ENCODE measurements at places on chromosomes 7 and 10. TPM values are rescaled to one million over a fixed set of nuclear protein-coding genes. Genes with fewer than 3 reads are reported as not detected.

GRCh38 chr7:94389381-94389780 is 5.3 kb upstream of the COL1A2 start:
- DNase-seq, result no peak

AKR1C3 gene
- polyA plus RNA-seq, result 11.7 TPM

- no peak for DNase-seq
Observed at GRCh38 chr10:129497013-129497412, 30.0 kb downstream of the MGMT start.

- DNase-seq, result no peak
Observed at GRCh38 chr7:26656735-26657134, 207.7 kb downstream of the SKAP2 start.

- DNase-seq, result no peak
Observed at GRCh38 chr7:73520673-73521635, 1.1 kb downstream of the BAZ1B start.

GRCh38 chr10:19638182-19638895 is 177.9 kb upstream of the PLXDC2 start:
- DNase-seq, result no peak

DNA sequence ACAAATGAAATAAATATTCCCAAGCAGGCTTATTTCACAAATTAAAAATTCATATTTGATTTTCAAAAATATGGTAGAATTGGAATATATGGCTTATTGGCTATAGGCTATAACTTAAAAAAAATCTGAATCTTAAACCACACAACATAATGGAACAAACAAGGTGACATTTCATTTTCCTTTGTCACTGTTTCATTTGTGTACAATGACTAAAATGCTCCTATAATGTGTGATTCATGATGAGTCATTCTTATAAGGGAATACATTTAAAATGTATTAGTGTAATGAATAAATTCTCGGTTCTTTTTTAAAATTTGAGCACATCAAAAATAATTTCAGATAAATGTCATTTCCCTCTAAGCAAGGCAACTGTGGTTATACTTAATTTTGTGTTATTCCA is 148.0 kb upstream of the ANK3 start:
- DNase-seq, result no peak

DNA sequence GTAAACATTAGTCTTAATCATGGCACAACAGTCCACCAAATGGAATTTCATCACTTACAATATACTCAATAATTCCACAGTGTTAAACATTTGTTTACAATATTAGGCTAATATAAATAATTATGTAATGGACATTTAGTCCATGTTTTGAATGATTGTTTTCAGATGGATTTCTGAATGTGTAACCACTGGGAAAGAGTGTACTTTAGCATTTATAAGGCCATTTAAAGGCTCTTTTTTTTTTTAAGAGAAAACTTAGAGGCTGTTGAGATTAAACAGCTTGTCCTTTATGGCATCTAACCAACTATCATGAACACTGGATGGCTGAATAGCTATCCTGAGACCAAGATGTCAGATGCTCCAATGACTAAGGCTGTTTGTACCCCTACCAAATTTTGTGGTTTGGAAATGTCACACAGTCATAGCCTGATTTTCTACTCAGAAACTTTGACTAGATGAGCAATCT is 248.3 kb upstream of the GLI3 start:
- DNase-seq, result no peak

- DNase-seq, result no peak
Observed at GRCh38 chr10:127354992-127355391, 158.6 kb upstream of the INSYN2A start.
